Neural crest cell (in vitro differentiated cells): ENCODE measurements at places on chromosomes 7 and 10. TPM values are rescaled to one million over a fixed set of nuclear protein-coding genes. Genes with fewer than 3 reads are reported as not detected.

- peaks cover 23% of the 10 kb centered on the region for H3K4me1 ChIP-seq
- DNase-seq, result no peak
- no peaks in the 10 kb centered on the region for H3K36me3 ChIP-seq
- H3K4me3 ChIP-seq, result no peak overlapping the region
- H3K27ac ChIP-seq, result no peak overlapping the region
These were observed 33.7 kb upstream of the CABCOCO1 start for GRCh38 chr10:61628875-61629513.

- no peak for DNase-seq
- H3K4me3 ChIP-seq, result no peak overlapping the region
- H3K36me3 ChIP-seq, result peaks cover 5% of the 10 kb centered on the region
- no peak overlapping the region for H3K27ac ChIP-seq
- no peaks in the 10 kb centered on the region for H3K27me3 ChIP-seq
- H3K4me1 ChIP-seq, result no peaks in the 10 kb centered on the region
These were observed 75.8 kb downstream of the ENO4 start for GRCh38 chr10:116925056-116925455.

DNA sequence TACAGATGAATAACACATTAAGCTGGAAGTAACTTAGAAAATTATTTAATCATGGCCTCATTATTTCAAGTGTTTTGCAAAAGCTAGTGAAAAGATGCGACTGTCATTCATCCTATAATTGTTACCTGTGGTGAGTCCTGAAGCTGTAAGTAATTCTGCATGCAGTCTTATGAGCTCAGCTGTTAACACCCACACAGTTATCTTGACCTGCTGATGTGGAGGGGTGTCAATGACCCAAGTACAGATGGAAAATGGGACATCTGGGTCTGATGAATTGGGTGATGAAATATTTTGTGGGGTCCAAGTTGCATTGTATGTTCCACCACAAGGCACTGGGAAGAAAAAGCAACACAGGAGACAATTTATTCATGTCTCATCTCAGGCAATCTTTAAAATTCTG is 68.9 kb downstream of the OR13A1 start:
- H3K4me1 ChIP-seq, result peaks cover 15% of the 10 kb centered on the region
- no peak for DNase-seq
- no peak overlapping the region for H3K27ac ChIP-seq

GRCh38 chr7:26556061-26556881 is 264.6 kb downstream of the SNX10 start:
- peaks cover 14% of the 10 kb centered on the region for H3K27me3 ChIP-seq
- no peak overlapping the region for H3K27ac ChIP-seq
- peaks cover 5% of the 10 kb centered on the region for H3K4me1 ChIP-seq
- DNase-seq, result no peak

DNA sequence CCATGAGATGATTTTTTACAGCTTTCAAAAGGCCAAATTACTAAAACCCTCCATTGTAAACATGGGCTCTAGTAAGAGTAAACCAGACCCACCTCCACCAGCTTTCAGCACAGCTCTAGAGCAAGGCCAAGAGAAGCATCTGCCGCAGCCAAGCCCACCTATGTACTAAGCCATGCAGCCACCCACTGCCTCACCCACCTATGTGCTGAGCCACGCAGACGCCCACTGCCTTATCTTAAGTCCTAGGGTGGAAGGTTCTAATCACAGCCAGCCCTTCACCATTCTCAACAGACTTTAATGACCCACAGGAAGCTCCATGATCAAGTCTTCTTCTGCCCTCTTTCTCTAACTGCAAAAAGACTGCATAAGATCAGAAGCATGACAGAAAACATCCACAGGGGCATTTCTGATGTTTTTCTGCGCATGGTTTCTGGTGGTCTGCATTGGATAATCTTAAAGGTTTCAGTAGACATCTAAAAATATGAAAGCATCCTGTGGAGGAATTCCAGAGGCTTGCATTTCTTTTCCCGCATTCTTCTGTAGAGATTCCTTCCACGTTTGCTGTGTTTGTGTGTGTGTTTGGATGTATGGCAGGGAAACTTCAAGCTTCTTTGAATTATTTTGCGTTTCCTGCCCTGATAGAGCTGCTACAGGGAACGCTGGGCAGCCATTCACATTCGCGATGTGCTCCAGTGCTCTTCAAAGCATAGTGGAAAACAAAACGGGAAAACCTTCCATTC is 286.1 kb upstream of the KLF6 start:
- DNase-seq, result no peak
- no peaks in the 10 kb centered on the region for H3K36me3 ChIP-seq
- no peaks in the 10 kb centered on the region for H3K4me1 ChIP-seq
- H3K27me3 ChIP-seq, result no peaks in the 10 kb centered on the region

DNA sequence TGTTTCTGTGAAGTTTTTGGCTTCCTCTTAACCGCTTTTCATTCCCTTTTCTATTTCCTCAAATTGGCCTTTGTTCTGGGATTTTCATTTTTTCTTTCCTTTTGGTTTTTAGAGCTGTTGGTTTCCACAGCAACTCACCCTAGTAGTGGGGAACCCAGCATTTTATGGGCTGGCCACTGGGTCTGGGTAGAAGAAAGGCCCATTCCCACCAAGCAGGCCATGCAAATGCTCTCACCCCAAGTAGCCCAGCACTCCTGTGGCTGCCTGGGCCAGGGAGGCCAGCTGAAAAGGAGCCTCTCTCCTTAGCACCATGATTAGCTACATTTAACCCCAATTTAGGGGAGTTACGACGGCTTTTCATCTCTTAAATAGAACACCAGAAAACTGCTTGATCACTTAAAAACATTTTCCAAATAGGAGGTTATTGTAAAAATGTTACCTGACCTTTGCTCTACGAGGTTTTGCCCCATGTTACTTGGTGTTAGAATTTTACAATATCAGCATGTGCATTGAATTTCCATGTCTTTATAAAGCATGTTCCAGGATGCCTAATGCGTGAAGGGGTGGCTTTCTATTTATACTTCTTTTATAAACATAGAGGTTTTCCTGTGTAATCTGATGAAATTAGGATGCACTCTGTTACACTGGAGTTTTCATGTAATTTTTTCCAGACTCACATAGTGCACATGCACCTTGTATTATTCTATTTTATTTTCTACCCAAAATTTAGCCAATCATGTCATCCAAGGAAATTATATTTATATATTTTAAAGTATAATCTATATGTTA is 75.4 kb downstream of the FAM171A1 start:
- no peaks in the 10 kb centered on the region for H3K36me3 ChIP-seq
- DNase-seq, result no peak
- H3K4me3 ChIP-seq, result no peak overlapping the region
- no peaks in the 10 kb centered on the region for H3K27me3 ChIP-seq

DNA sequence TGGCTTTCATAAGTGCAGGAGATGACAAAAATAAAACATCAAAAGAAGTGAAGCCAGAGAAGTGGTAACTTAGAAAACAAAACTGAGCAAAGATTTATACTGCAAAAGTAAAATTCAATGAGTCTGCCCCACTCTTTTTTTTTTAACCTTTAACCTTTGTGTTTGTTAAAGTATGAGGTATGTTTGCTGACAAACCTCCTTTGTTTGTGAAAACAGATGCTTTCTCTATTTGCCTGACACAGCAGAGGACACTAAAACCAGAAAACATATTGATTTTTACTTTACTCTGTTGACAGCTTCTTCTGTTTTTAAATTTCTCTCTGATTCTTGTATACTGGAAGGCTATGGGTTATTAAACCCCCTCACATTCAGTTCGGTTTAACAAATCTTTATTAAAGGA is 57.6 kb downstream of the SGMS1 start:
- no peak for DNase-seq
- H3K27ac ChIP-seq, result no peak overlapping the region
- H3K27me3 ChIP-seq, result no peaks in the 10 kb centered on the region
- peaks cover 11% of the 10 kb centered on the region for H3K4me1 ChIP-seq

GRCh38 chr10:25682203-25682851 is 251.7 kb upstream of the MYO3A start:
- H3K27me3 ChIP-seq, result no peaks in the 10 kb centered on the region
- H3K36me3 ChIP-seq, result no peaks in the 10 kb centered on the region
- H3K4me1 ChIP-seq, result peaks cover 12% of the 10 kb centered on the region
- no peak for DNase-seq

DNA sequence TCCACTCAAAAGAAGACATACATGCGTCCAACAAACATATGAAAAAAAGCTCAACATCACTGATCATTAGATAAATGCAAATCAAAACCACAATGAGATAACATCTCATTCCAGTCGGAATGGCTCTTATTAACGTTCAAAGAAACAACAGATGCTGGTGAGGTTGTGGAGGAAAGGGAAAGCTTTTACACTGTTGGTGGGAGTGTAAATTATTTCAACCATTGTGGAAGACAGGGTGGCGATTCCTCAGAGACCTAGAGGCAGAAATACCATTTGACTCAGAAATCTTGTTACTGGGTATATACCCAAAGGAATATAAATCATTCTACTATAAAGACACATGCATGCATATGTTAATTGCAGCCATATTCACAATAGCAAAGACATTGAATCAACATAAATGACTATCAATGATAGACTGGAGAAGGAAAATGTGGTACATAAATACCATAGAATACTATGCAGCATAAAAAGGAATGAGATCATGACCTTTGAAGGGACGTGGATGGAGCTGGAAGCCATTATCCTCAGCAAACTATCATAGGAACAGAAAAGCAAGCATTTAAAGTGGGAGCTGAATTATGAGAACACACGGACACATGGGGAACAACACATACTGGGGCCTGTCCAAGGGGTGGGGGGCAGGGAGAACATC is 28.4 kb downstream of the PCDH15 start:
- DNase-seq, result no peak
- no peak overlapping the region for H3K4me3 ChIP-seq
- peaks cover 5% of the 10 kb centered on the region for H3K36me3 ChIP-seq
- H3K27ac ChIP-seq, result no peak overlapping the region
- peaks cover 31% of the 10 kb centered on the region for H3K4me1 ChIP-seq

- no peak overlapping the region for H3K27ac ChIP-seq
- peaks cover 26% of the 10 kb centered on the region for H3K4me1 ChIP-seq
- H3K4me3 ChIP-seq, result no peak overlapping the region
- H3K27me3 ChIP-seq, result peaks cover 10% of the 10 kb centered on the region
- no peaks in the 10 kb centered on the region for H3K36me3 ChIP-seq
These were observed 63.4 kb downstream of the CAV1 start for GRCh38 chr7:116588225-116588624.

DNA sequence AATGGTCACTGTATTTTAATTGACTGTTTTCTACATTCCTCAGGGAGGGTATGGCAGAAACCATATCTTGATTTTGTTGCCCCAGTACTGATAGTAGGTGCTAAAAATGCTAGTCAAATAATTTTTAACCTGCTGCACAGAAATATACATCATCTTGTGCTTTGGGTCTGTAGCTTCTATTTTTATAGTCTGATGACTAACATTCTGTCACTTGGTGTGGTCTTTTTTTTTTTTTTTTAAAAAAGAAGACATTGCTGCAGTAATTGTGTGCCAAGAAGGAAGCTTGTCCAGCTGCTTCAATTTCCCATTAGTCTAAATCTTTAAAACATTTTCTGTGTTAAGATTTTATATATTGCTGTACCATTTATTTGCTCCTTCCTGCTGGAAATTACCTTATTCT is 83.6 kb downstream of the ICA1 start:
- H3K27ac ChIP-seq, result no peak overlapping the region
- no peak overlapping the region for H3K4me3 ChIP-seq
- no peaks in the 10 kb centered on the region for H3K27me3 ChIP-seq
- peaks cover 19% of the 10 kb centered on the region for H3K4me1 ChIP-seq
- no peaks in the 10 kb centered on the region for H3K36me3 ChIP-seq

DNA sequence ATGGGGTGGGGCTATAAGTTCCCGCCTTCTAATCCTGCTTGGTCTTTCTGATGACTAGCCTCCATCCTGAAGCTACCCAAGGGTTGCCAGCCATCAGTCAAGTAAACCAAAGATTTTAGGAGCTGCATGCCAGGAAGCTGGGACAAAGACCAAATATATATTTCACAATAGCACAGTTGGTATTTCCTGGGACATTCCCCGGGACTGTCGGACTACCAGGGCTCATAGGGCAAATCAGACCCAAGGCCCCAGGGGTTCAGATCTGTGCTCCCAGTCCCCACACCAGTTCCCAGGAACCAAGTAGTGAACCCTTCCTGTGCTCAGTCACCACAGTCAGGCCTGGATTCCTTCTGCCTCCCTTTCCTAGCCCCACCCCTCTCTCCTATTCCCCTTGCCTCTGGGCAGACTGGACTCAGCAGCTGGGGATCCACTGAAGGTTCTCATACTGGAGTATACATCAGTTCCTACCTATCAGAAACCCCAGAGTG is 5.7 kb upstream of the CXCL12 start:
- peaks cover 2% of the 10 kb centered on the region for H3K4me1 ChIP-seq
- no peak for DNase-seq
- no peak overlapping the region for H3K27ac ChIP-seq
- H3K36me3 ChIP-seq, result no peaks in the 10 kb centered on the region
- H3K4me3 ChIP-seq, result no peak overlapping the region

GRCh38 chr7:68250143-68250542 is 1253.5 kb downstream of the TYW1 start:
- H3K27ac ChIP-seq, result no peak overlapping the region
- peaks cover 11% of the 10 kb centered on the region for H3K4me1 ChIP-seq
- H3K4me3 ChIP-seq, result no peak overlapping the region
- H3K27me3 ChIP-seq, result peaks cover 22% of the 10 kb centered on the region
- peaks cover 7% of the 10 kb centered on the region for H3K36me3 ChIP-seq

- H3K27ac ChIP-seq, result no peak overlapping the region
- peak; percentile 28 for DNase-seq
- no peaks in the 10 kb centered on the region for H3K36me3 ChIP-seq
- no peaks in the 10 kb centered on the region for H3K27me3 ChIP-seq
- H3K4me1 ChIP-seq, result no peaks in the 10 kb centered on the region
- no peak overlapping the region for H3K4me3 ChIP-seq
These were observed 128.7 kb downstream of the COBL start for GRCh38 chr7:51187941-51188340.

DNA sequence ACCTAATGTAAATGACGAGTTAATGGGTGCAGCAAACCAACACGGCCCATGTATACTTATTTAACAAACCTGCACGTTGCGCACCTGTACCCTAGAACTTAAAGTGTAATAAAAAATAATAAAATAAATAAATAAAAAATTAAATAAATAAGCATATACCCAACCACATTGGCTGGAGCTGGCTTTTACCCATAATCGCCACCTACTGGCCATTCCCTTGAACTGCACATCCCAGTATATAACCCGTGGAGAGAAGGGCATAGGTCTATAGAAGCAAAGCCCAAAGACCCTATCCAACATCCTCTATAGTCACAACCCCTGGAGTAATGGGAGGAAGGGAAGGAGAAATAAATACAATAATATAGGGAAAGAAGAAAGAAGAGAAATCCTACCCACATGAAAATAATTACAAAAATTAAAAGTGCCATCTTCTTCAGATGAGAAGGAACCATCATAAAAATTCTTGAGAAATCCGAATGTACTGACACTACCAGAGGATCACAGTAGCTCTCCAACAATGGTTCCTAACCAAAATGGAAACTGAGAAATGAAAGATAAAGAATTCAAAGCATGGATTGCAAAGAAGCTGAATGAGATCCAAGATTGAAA is 65.6 kb downstream of the TWIST1 start:
- no peak overlapping the region for H3K4me3 ChIP-seq
- H3K36me3 ChIP-seq, result peaks cover 8% of the 10 kb centered on the region
- no peak overlapping the region for H3K27ac ChIP-seq
- peak; percentile 11 for DNase-seq
- no peaks in the 10 kb centered on the region for H3K27me3 ChIP-seq

GRCh38 chr7:155806096-155806871 is 6.0 kb downstream of the SHH start:
- peaks cover 40% of the 10 kb centered on the region for H3K4me1 ChIP-seq
- H3K36me3 ChIP-seq, result no peaks in the 10 kb centered on the region
- H3K27ac ChIP-seq, result no peak overlapping the region
- no peak for DNase-seq
- H3K27me3 ChIP-seq, result peaks cover 86% of the 10 kb centered on the region

The SLIT1 gene
- 9.7 and 10.6 TPM in 2 replicates for total RNA-seq

The METTL2B gene
- total RNA-seq, result 50.5 and 51.5 TPM in 2 replicates

The GPR15LG gene
- not detected in 2 replicates for total RNA-seq
